T-helper 9 cell (primary cell): ENCODE measurements at places on chromosomes 4 and X.

DNA sequence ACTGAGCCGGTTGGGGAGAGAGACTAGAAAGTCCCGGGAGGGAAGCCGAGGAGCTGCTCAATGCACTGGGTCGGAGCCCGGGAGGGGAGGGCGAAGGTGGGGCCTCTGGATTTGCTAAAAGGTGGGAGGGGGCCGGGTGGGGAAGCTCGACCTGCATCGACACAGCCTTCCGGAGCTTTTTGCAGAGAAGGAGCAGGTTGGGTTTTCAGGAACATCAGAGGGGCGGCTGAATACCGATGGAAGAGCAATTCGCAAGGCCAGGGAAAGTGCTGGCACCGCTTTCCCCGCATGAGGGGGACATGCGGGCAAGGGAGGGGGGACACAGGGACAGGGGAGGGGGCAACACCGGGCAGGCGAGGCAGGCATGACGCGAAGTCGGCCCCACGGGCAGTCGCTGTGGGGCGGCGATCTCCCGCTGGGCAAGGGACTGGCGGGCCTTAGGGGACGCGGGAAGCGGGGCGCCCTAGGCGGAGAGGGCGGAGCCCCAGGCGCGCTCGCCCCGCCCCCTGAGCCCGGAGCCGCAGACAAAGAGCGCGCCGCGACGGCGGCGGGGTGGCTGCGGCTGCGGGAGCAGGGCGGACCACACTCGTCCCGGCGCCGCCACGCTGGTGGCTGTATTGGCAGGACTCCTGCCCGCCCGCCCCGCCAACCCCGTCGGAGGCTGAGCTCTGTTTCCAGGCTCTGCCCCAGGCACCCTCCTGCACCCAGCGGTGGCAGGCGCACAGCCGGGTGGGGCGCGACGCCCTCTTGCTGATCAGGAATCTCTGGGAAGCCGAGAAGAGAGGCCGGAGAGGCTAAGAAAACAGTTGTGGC is 11.6 kb downstream of the PDZD4 start:
- peak; percentile 53 for DNase-seq

DNA sequence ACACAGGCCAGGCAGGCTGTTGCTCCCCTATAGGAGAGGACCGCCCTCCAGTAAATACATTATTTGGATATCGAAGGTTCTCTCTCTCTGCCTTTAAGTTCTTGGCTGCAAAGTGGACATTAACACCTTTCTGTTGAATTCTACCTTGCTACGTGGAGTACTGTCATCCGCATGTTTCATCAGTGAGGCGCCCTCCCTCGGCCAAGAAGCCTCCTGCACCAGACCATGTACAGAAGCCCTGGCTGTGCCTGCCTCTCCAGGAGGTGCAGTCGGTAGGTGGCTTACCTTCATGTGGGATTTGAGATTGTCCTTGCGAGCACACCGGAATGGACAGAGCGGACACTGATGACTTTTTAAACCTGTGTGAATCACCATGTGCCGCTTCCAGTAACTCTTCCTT is 46.7 kb downstream of the ZNF827 start:
- no peak for DNase-seq

DNA sequence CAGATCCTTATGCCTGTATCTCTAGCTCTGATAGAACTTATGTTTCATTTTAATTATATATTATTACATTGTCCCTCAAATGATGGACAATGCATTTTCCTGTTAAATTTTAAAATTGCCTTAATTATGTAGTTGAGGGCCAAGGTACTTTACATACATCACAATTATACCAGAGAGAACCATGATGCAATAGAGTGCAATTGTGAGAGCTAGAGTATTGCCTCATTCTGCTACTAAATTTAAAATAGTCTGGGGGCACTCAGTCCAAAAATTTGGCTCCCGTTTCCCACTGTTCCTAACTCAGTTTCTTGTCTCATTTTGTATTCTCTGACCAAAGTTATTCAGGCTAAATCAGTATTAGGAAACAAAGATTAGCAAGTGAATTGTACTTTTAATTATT is 378.5 kb upstream of the ZFP42 start:
- DNase-seq, result no peak

DNA sequence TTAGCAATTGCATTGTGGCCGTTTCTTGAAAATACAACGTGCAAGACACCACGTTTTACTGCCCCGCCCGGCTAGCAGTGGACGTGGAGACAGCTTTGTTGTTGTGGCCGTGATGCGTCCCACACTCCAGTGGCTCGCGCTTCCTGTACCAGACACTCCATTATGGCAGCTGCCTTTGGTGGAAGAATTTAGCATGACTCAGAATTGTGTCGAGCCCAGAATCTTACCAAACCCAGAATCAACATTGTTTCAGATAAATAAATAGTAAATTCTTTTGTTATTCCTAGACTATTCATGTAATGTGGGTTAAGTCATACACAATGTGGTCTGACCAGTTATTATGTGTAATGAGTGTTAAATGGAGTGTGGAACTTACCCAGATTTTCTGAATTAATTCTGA is 25.3 kb upstream of the S100P start:
- no peak for DNase-seq

- DNase-seq, result no peak
These were observed 161.6 kb upstream of the MID1 start for GRCh38 chrX:10781847-10782530.

DNA sequence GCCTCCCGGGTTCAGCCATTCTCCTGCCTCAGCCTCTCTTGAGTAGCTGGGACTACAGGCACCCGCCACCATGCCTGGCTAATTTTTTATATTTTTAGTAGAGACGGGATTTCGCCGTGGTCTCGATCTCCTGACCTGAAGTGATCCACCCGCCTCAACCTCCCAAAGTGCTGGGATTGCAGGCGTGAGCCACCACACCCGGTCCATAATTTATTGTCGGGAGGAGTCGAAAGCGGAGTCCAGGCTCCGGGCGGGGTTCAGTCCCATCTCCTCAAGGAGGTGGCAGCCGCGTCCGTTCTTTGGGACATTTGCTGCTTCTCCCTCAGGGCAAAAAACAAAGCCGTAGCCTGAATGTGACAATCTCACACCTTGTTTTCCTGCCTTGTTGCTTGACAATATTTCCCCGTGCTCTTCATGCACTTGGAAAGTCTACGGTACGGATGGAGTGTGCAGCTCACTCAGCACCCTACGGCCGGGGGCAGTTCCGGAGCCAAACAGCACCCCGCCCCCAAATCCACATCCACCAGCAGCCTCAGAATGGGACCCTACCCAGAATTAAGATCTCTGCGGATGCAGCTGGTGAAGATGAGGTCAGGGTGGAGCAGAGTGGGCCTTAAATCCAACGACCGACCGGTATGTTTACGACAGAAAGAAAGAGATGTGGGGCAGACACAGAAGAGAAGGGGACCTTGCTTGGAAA is 9.6 kb downstream of the GTPBP6 start:
- DNase-seq, result no peak

DNA sequence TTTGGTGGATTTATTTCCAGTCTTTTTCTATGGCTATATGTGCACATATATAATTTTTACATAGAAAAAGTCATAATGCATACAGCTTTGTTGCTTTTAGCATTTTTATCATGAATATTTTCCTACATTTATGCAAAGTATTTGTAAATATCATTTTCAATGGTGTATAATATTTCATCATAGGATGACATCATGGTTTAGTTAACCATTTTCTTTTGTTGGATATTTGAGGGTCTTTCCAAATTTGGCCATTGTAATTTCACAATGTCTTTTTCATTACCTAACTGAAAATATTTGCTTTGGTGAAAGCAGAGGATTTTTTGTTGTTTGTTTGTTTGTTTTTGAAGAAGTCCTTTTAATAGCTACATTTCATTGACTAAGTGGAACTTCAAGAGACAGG is 31.0 kb downstream of the PAK3 start:
- no peak for DNase-seq

DNA sequence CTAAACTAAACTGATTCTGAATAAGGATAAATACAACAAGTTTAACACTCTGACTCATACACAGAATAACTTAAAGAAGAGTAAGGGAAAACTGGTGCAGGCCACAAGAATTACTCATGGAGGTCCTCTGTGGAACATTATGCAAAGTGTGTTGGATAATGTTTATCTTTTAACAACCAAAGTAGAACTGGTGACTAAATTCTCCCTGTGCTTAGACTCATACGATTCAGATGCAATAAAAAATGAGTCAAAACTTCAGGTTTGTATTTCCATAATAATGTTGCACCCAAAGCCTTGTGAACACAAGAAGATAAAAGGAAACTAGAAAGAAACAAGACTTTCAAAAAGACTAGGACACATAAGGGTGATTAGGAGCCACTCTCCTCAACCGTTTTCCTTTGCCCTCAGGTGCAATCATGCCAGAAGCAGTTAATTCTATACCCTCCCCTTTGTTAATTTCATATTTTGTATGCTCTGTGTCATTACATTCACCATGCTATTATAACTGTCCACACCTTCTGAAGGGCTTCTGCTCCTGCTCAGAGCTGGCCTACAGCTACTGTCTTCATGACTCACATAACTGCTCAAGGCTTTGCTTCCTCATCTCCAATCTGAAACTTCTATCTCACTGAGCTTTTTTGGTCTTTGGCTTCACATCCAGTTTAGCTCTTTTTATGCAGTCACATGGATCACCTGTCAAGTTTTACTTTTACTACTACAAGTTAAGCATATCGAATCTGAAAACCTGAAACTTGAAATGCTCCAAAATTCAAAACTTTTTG is 60.2 kb downstream of the KCNIP4 start:
- no peak for DNase-seq

- no peak for DNase-seq
These were observed 75.3 kb downstream of the TBCK start for GRCh38 chr4:106240699-106241098.

DNA sequence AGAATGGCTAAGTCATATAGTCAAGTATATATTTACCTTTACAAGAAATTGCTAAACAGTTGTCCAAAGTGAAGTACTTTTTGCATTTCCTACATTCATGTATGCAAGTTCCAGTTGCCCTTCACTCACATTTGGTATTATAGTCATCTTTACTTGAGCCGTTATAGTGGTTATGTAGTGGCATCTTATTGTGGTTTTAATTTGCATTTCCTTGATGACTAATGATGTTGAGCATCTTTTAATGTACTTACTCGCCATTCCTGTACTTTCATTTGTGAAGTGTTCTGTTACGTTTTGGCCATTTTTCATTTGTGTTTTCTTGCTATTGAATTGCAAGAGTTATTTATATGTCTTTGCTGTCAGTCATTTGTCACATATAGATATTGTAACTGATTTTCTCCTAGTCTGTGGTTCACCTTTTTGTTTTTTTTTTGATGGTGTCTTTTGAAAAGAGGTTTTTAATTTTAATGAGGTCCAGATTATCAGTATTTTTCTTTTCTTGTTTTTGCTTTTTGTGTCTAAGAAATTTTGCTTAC is 27.6 kb downstream of the ARFIP1 start:
- no peak for DNase-seq

- DNase-seq, result no peak
These were observed 35.4 kb upstream of the HPSE start for GRCh38 chr4:83369831-83370639.

DNA sequence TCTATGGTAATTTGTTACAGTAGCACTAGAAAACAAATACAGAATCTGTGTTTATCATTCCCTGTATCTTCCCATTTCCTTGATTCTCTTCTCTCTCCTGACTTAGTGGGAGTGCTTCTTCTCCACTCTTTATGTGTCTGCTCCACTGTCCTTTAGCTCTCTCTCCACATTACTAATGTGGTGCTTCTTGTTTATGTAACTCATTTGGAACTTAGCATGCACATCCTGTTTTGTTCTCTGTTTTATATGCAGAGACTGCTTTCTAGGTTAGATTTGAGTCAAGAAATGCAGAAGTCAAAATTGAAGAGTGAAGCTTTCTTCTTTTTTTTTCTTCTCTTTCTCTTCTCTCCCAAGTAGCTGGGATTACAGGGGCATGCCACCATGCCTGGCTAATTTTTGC is 25.9 kb downstream of the ADH1A start:
- no peak for DNase-seq

DNA sequence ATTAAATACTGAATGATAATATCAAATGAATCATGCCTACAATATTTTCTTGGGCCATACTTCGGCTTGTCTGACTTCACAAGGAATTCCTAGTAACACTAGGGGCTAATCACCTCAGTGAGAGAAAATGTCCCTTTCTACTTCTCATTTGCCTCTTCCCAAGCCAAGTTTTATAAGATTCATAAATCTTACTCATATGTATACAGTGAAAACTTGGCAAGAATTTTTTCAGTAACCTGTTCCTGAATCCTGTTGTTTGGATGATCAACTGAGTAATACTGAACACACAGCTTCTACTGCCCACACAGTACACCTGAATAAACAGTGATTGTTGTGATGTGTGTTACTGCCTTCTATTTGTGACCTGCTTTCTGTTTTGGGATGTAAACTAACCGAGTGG is 16.5 kb downstream of the TMPRSS11E start:
- no peak for DNase-seq

GRCh38 chrX:103918050-103918449 is 44.4 kb upstream of the TMSB15B start:
- peak; percentile 26 for DNase-seq

GRCh38 chr4:2402941-2403340 is 15.5 kb downstream of the ZFYVE28 start:
- no peak for DNase-seq

DNA sequence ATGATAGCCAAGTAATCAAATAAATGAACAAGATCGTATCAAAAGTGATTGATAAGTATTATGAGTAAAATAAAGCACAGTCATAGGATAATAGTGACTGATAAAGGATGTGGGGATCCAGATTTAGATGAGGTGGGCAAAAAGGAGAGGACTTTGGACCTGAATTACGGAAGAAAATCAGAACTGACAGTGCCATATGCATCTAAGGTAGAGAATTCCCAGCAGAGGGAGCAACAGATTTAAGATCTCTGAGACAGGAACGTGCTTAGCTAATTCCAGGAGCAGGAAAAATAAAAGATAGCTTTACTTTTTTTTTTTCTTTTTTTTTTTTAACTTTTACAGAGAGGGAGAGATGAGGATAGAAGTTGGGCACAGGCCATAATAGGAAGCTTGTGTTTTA is 189.9 kb downstream of the NWD2 start:
- no peak for DNase-seq

DNA sequence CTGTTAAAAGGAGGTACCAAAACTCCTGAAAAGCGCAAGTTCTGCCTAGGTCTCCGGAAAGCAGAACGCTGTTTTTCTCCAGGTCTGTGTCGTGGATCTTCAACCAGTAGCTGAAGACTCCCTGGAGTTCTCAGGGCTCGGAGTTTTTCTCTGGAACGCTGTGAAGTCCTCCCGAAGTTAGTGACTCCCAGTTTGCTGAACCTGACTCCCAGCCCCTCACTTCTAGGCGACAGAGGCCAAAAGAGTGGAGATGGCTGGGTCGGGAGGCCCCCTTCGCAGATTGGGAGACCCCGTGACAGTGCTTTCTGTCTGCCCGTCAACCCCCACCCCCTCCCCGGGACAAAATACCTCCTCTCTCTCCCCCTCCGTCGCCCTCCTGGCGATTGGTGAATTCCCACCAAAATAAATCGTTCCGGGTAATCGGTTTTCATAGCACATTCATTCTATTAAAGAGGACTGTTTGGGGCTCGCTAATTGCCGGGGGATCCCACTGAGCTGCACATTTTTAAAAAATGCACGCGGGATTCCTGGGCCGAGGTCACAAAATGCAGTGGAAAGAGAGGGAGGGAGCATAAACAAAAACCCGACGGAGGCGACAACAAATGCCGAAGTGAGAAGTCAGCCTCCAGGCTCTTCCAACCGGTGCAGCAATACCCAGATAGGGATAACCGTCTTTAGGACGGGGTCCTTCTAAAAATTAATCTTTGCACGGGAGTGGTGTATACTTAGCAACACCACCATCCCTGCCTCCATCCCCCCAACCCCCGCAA is 4.0 kb upstream of the MSX1 start:
- DNase-seq, result no peak
